Fibroblast of mammary gland (primary cell): ENCODE measurements at places on chromosomes 5 and 9.

DNA sequence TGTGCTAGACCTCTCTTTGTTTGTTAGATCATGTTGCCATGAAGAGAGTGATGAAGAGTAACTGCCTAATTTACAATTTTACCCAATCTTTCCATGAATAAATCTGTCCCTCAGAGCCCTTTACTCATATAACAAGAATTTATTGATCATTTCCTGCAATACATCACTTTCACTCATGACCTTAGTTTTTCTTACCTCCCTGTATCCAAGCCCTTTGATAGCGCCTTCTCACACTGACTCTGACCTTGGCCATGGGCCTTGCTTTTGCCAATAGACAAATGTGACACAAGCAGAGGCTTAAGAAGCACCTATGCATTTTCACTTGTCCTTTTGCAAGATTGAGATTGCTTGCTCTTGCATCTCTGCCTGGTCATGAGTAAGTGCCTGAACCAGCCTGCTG, 288.1 kb downstream of the NNT start:
- DNase-seq = peak; percentile 30

DNA sequence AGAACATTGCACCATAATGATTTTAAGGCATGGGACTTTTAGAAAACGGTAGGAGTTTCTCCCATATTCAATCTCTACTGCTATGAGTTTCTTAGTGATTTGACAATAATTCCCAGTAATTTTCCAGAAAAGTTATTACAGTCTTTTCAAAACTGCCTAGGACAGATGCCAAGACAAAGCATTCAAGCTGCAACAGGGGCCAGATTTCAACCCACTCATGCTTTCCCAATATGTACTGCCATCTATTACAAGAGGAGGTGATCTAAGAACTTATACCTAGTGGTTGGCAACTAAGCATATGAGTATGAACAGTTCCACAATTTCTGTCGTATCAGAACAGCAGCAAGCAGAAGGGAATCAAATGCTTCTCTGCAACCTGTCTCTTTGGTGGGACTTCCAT, 95.1 kb upstream of the TMED7 start:
- DNase-seq = peak; percentile 1

- peak; percentile 55 for DNase-seq
Observed at GRCh38 chr9:115423646-115424045, 305.7 kb upstream of the TNC start.

DNA sequence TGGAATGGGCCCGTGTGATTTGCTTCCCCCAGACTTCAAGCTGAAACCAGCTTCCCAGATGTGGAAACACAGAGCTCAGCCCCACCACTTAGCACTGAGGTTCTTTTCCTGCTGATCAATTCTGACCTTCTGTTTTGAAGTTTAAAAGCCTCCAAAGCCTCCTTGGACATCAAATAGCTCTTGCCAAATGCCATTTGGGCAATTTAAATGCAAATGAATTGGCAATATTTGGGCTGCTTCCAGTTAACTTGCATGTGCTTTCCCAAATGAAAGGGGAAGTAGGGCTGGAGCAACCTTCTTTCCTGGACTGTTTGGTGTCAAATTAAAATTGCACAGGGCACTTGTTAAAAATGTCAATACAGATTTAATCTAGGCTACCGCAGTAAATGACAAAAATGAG, 710.5 kb downstream of the TLR4 start:
- no peak for DNase-seq

- no peak for DNase-seq
Observed at GRCh38 chr9:13555516-13555915, 276.0 kb upstream of the MPDZ start.

GRCh38 chr9:88106492-88106891, 31.8 kb downstream of the SPATA31C2 start:
- DNase-seq = peak; percentile 44

- no peak for DNase-seq
Observed at GRCh38 chr5:172608773-172609172, 32.3 kb upstream of the NEURL1B start.

GRCh38 chr9:126171641-126172040, 155.0 kb upstream of the MVB12B start:
- DNase-seq = no peak

DNA sequence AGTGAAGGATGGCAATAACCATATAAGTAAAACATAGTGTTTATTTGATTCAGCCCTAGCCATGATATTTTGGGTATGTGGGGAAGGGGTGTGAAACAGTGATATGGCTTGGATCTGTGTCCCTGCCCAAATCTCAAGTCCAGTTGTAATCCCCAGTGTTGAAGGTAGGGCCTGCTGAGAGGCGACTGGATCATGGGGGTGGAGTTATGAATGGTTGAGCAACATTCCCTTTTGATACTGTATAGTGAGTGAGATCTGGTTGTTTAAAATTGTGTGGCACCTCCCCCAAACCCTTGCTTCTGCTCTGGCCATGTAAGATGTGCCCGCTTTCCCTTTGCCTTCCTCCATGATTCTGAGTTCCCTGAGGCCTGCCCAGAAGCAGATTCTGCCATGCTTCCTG, 1804.6 kb downstream of the MAT2B start:
- DNase-seq = no peak

- DNase-seq = no peak
Observed at GRCh38 chr5:40001796-40002195, 577.0 kb upstream of the DAB2 start.

DNA sequence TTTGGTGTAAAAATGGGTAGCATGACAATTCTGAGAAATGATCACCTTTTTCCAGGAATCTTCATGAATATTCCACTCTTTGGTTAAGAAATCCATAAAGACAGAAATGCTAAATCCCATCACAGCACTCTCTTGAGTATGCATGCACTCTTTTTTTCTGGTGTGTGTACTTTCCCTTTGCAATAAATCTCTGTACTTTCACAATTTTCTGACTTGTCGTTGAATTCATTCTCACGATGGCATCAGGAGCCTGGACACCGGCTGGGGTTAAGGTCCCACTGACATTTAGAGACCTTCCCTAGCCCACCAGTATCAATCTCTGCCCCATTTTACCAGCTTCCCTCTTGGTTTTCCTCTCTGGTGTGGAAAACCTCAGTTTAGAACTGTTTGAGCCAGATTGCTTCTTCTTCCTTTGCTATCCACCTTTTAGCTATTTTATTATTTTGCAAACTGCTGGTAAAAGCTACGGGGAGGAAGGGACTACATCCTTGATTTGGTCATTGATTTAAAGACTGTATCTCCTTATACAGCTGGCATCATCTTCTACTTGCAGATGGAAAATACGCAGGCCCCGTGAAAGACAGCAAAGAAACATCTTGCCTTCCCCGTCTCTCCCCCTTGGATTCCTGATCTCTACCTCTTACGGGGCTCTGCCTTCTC, 59.9 kb upstream of the ZFR start:
- DNase-seq = peak; percentile 17

DNA sequence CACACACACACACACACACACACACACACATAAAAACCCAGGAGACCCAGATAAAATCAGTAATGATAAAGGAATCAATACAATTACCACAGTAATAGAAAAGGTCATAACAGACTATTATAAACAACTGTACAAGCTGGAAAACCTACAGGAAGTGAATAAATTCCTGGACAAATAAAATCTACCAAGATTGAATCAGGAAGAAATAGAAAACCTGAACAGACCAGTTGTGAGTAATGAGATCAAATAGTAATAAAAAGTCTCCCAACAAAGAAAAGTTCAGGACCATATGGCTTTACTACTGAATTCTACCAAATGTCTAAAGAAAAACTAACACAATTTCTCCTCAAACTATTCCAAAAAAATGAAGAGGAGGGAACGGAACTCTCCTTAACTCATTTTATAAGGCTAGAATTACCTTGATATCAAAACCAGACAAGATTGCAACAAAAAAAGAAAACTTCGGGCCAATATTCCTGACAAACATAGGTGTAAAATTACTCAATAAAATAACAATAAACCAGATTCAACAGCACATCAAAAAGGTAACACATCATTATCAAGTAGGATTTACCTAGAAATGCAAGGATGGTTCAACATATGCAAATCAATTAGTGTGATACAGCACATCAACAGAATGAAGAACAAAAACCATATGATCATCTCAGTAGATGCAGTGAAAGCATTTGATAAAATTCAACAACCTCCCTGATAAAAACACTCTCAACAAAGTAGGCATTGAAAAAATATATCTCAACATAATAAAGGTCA, 325.2 kb upstream of the POU5F2 start:
- DNase-seq = no peak

GRCh38 chr9:37769995-37770394, 14.9 kb downstream of the EXOSC3 start:
- DNase-seq = no peak

DNA sequence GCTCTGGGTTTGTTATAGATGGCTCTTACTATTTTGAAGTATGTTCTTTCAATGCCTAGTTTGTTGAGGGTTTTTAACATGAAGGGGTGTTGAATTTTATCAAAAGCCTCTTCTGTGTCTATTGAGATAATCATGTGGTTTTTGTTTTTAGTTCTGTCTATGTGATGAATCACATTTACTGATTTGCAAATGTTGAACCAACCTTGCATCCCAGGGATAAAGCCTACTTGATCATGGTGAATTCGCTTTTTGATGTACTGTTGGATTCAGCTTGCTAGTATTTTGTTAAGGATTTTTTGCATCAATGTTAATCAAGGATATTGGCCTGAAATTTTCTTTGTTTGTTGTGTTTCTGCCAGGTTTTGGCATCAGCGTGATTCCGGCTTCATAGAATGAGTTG, 25.5 kb downstream of the CCDC180 start:
- DNase-seq = no peak

DNA sequence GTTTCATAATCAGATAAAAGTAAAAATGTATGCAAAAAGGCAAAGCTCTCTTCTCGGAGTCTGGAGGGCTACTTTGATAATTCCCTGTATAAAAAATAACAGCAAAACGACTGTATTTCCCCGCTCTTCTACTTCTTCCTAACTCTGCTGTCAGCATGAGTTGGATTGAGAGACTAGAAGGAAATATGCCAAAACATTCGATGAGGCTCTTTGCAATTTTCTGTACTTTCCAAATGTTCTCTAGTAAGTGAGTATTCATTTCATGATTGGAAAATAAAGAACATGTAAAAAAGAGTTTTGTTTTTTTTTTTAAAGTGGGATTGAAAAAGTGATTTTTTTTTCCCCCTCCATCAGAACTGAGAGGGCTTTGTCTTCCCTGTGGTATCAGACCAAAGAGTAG, 677.5 kb downstream of the ACTL7B start:
- DNase-seq = no peak

DNA sequence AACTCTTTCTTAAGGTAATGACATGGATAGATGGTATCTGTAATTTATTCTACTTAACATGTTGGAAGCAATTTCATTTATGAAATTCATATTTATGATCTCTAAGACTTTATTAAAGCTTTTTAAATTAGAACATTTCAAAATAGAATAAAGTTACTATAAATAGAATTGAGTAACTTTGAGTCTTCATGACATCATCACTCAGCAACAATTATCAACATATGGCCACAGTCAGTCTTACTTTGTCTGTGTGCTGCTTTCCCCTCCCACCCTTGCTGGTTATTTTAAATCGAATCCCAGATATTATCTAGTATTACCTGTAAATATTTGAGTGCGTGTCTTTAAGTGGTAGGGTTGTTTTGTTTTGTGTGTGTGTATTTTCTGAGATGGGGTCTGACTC, 65.2 kb downstream of the IPO11 start:
- DNase-seq = peak; percentile 72

DNA sequence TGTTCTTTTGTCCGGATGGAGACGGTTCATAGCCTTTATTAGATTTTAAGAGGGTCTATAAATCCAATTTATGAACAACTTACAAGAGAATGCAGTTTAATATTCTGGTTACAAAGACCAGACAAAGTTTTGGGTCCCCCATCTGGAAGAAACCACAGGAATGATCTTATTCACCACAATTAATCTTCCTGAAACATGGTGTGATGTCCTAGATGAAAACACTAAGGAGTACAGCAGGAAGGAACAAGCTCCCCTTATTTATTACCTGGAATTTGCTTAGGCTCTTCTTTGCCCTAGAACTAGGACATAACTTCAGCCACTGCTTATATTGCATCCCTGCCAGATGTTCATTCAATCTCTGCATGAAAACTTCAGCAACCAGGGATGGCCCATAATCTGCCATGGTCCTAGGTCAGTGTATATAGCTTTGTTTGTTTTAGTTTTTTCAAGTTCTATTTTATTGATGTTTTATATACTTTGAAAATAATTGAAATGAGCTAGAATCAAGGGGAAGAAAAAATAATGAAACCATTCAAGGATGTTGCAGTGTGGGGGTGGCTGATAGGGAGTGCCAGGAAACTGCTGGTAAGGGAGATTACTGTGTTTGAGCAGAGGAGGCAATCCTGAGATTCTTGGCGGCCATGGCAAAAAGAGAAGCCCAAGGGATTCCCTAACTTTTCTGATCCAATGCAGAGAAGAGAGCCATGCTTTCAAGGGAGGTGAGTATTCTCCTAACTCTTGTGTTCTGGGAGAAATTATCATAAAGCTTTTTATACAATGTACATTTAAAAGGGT, 16.8 kb downstream of the TXNDC8 start:
- peak; percentile 66 for DNase-seq

GRCh38 chr9:129497813-129498450, 123.0 kb downstream of the C9orf50 start:
- no peak for DNase-seq

DNA sequence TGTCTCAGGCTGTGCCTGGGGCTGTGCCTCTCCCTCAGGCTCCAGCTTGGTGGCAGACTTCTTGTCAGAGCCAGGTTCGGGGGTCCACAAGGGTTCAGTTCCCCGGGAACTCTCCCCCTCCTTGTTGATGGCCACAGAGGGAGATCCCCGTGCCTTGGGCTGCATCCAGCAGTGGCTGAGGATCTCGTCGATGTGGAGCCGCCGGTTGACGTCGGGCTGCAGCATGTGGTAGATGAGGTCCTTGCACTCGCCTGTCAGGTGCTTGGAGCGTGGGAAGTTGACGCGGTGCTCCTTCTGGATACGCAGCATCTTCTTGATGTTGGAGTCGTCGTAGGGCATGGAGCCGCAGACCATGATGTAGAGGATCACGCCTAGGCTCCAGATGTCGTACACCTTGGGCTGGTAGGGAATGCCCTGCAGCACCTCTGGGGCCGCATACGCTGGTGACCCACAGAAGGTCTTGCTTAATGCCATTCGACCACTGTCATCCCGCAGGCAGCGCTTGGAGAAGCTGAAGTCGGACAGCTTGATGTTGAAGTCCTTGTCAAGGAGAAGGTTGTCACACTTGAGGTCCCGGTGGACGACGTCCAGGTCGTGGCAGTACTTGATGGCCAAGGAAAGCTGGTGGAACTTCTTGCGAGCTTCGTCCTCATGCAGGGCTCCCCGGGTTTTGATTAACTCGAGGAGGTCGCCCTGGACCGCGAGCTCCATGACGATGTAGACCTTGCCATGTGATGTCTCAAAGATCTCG, 752 bp downstream of the TSSK1B start:
- DNase-seq = no peak

GRCh38 chr9:131618071-131618479, 72.8 kb downstream of the PRRT1B start:
- no peak for DNase-seq
